ENCODE measurements at places on chromosomes 13 and 19. TPM values are rescaled to one million over a fixed set of nuclear protein-coding genes. Genes with fewer than 3 reads are reported as not detected.

DNA sequence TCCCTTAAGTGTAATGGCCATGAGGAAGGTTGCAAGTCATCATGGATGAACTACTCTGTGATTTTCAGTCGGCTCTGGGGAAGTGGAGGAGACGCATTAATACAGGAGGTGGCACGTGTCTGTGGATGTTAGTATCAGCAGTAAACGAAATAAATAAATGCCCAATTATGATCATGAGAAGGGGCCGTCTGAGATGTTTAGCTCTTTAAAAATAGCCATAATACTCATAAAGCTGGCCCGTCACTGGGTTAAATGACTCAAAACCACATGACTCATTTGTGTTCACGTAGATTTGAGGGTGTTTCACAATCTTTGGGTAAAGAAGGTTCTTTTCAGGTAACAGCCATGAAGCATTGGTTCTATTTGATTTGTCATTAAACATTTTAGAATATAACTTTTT, 620.6 kb downstream of the GPC6 start:
- DNase-seq = no peak

DNA sequence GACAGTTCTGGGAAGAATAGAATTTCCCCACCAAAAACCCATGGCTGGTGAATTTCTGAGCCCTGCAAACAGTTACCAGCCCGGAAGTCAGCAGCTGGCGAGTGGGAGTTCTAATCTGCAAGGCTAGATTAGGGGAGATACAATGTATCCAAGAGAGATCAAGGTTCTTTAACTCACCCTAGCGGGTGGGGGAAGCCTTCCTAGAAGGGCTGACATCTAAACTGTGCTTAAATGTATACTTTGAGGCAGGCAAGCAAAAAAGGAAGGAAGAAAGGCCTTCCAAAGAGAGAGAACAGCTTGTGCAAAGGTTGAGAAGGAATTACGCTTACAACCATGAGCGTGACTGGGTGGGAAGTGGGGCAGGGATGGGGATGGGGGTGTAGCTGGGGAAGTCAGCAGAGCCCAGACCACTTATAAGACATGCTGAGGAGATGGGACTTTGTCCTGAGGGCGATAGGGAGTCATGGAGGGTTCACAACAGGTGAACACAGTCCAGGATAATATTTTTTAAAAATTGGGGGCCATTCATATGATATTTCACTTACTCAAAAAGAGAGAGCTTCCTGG, 20.8 kb upstream of the ZNRF4 start:
- no peak for DNase-seq

GRCh38 chr13:108787700-108788414, 158.4 kb downstream of the MYO16 start:
- no peak for DNase-seq

DNA sequence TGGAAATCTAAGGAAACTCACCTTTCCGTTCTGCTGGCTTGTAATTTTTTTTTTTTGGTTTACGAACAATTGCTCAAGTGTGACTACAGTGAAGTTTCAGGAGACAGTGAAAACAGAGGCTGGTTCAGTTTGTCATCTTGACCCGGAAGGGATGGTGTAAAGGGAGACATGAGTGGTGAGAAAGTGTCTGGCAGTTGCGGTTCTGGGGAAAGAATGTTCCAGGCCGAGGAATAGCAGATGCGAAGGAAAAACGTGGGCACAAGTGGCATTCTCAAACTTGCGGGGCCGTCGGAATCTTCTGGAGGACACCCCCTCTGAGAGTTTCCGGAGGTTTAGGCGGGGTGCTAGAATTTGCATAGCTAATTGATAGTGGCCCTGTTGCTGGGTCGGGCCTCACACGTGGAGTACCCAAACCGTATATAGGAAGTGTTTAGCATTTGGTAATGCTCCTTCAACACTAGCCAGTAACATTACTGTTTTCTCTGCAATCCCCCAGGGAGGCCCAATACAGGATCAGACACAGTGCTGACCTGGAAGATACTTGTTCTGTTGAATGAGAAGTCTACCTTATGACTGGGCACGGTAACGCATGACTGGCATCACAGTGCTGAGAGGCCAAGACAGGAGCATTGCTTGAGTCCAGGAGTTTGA, 2.8 kb upstream of the TNFSF9 start:
- DNase-seq = no peak

GRCh38 chr19:51096473-51097165, 11.6 kb downstream of the CTU1 start:
- DNase-seq = no peak

DNA sequence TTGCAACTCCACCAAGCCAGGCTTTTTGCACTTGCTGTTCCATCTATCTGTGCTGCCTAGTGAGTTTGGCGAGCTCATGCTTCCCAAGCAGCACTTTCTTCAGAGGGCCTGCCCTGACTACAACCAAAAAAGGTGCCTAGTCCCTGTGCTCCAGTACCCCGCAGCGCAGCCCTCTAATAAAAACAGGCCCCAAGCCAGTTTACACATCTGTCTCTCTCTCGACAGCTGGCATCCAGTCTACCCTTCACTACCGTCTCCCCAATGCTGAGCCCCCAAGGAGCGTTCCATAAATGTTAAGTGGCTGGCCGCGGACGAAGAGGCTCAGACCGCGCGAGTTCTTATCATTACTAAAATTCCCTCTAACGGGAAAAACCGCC, 512 bp downstream of the MED4 start:
- DNase-seq = no peak

- no peak for DNase-seq
Measured at GRCh38 chr13:99258210-99258860, at the start of gene GPR18. Gene GPR18, minus strand, starts transcription at chr13:99258379. Its CDS starts 2,507 bp downstream, at chr13:99255872.

GRCh38 chr13:27194895-27195764, 23.5 kb upstream of the USP12 start:
- DNase-seq = no peak

DNA sequence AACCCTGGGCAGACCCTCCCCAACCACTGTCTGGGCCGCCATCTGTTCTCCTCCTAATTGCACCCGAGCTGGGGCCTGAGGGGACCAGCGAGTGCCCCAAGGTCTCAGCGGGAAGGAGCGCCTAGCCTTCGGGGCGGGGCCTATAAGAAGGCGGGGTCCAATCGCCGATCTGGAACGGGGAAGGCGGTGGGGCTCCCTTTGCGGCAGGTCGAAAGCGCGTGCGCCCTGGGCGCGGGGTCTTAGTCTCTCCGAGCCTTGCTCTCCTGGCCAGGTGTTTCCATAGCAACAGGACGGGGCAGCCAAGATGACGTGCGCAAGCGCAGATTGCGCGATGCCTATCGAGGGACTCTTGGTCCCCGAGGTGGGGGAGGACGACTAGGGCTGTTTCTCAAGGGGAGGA, 2.8 kb downstream of the MAST1 start:
- DNase-seq = peak; percentile 70

DNA sequence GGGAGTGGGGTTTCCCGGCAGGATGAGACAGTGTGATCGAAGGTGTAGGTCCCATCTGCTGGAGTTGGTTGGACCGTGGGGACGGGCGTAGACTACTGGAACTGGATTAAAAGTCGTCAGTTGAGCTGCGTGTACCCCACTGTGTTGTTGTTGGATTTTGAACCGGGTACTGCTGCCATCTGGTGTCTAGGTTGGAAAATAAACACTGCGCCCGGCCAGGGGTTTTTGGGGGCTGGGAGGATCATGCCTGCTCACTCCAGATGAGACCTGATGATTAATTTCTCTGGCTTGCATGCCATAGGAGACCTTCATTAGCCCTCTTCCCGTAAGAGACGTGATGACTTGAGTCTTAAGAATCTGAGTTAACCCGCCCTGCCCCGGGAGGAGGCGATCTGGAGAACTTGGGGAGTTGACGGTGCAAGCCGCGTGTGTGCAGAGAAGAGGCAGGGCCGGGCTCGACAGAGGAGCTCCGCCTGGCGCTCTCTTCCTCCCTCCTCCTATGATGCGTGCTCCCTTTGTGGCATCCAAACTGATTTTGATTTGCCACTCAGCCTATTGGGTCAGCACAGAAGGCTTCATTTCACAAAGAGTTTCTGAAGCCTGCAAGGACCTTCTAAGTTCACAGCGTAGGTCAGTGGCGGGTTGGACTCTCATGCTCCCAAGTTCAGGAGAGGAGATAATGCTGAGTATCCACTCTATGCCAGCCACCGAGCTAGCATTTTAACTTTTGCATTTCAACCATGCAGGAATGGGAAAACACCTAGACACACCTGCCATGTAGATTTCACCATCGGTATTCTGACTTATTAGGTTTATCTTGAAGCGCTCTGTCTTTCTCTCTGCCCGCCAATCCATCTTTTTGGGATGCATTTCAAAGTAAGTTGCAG, 2.7 kb downstream of the UHRF1 start:
- DNase-seq = peak; percentile 63

DNA sequence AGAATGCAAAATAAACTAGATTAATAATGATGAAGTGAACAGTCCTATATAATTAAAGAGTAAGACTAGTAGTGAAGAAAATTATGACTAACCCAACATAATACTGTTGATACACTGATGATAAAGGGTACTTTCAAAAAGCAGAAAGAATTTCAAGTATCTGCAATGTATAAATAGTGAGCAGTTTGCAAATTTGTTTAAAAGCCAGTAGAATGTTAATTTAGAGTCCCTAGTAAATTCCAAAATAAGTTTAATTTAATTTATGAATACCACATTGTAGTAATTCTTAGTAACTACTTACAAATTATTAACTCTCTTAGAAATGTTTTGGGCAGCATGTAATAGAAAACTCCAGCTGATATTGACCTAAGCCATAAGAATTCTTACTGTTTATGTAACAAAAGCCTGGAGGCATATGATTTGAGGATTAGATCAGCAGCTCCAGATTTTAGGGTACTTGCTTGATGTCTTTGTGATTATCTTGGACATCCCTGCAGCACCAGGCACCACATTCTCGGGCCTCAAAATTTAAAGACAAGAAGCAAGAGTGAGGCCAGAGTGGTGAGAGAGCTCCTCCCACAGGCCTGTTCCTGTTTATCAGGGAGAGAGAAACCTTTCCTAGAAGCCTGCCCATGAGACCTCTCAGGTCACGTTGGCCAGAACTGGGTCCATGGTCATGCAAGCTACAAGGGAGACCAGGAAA, 67.6 kb upstream of the TDRD3 start:
- DNase-seq = peak; percentile 43

ZNF90 gene
- 9.2 TPM for total RNA-seq

EXOSC5 gene
- total RNA-seq = 23.8 TPM

CLDN10 gene
- total RNA-seq = 1.3 TPM

CGB5 gene
- total RNA-seq = 2.4 TPM

RASIP1 gene
- total RNA-seq = 11.2 TPM

NCR1 gene
- 0.31 TPM for total RNA-seq
